ENCODE measurements at places on chromosomes 4 and X. TPM values are rescaled to one million over a fixed set of nuclear protein-coding genes. Genes with fewer than 3 reads are reported as not detected.

GRCh38 chr4:7646384-7647061, 211.8 kb upstream of the PSAPL1 start:
- DNase-seq, result no peak

DNA sequence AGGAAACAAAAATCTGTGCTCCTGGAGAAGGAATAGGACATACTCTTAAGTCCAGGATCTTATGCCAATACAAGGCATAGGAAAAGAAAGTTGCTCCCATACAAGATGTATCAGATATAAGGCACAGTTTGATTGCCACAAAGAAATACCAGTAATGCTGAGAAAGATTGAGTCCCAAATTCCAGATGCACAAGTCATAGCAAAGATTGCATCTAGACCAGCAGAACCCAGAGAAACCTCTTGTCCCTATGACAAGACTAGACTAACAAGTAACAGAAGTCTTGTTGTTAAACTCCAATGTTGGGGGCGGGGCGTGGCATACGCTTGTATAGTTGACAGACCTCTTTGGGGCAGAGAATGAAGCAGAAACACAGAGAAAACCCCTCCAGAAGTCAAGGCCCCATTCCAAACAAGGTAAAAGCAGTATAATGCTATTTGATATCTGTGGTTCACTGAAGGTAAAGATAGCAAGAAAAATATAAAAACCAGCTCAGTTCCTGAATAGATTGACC, 671.5 kb upstream of the GRIA3 start:
- DNase-seq, result no peak

DNA sequence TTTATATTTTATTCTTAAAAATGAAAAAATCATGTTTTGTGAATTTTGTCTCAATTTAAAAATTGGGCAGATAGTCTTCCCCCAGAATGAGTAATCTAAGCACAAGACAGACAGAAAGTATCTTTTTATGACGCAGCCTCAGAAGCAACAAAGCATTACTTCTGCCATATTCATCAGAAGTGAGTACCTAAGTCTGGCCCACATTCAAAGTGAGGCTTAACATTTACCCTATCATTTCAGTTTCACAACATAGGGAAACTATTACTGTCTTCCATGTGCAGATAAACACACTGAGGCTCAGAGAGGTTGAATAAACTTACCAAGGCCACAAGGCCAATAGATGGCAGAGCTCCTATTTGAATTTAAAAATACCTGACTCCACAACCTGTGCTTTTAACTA, 4.4 kb upstream of the PRDX4 start:
- no peak for DNase-seq

DNA sequence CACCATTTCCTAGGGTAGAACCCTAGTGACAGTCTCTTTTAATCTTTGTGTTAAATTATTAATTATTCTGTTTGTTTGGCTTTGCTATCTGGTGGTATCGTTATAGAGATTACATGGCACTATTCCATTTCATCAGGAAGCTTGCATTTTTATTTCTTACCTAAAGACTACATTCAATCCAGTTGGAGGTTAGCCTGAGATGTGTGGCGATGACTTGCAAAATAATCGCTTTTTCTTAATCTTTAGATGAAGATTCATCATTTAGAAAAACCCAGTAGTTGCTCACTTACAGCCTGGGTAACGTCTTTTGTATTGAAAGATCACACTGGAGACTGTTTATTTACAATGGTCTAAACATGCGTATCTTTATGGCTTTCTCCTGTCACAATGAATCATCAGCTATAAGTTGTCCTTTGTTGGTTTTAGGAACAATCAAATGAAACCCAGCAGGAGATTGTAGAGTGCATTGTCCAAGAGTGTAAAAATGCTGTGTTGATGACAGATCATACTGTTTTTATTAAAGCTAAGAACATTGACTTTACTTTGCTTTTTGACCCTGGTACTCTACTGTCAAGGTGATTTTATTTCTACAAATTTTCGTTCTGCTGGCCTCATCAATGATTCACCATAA, 281.7 kb upstream of the PITX2 start:
- no peak for DNase-seq

- no peak for DNase-seq
Observed at GRCh38 chrX:133054761-133055405, 42.0 kb downstream of the USP26 start.

- no peak for DNase-seq
Observed at GRCh38 chr4:60605646-60606354, 594.3 kb upstream of the ADGRL3 start.

DNA sequence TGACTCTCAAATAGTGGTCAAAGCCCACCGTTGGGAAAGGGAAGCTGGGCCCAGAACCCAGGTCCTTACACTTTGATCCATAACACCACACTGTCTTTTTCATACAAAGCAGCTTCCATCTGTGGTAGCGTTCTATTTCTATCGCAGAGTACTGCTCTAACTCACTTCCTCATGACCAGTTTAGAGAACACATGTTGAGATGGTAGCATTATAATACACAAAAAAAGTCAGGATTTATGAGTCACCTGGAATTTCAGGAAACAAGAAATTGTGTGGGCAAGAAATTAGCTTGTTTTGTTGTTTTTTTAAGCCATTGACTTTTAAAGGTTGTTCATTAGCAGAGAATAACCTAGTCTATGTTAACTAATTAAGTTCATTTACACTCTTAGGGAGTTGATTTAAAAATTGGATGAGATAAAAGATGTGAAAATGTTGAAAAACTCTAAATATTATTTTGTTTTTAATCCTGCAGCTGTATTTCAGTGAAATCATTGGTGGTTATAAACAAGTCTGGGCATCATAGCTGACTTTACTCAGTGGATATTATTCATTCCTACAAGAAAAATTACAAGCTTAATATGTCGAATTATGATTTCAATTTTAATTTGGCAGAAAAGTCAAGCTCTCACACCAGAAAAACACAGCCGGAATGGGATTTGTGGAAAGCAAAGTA, 1011.1 kb upstream of the HS3ST1 start:
- no peak for DNase-seq

GRCh38 chrX:86237482-86237881, 89.2 kb downstream of the DACH2 start:
- DNase-seq, result no peak

DNA sequence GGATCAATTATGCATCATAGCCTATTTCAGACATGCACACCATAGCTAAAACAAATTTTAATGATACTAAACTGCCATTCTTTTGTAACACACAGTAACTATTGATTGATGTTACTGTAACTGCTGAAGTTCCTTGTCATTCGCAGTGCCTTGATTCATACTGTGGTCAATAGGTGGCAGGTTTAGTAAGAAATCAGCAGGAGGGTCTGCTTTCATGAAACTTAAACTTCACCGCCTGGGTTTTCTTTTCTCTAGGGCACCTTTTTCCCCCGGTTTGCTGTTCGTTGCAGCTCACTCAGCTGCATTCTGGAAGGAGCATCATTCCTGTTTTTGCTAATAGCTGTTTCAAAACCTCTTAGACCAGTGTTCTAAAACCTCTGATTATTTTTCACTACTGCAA, 88.1 kb downstream of the RPA4 start:
- DNase-seq, result no peak

- DNase-seq, result no peak
Observed at GRCh38 chr4:153809916-153810810, 21.3 kb upstream of the SFRP2 start.

DNA sequence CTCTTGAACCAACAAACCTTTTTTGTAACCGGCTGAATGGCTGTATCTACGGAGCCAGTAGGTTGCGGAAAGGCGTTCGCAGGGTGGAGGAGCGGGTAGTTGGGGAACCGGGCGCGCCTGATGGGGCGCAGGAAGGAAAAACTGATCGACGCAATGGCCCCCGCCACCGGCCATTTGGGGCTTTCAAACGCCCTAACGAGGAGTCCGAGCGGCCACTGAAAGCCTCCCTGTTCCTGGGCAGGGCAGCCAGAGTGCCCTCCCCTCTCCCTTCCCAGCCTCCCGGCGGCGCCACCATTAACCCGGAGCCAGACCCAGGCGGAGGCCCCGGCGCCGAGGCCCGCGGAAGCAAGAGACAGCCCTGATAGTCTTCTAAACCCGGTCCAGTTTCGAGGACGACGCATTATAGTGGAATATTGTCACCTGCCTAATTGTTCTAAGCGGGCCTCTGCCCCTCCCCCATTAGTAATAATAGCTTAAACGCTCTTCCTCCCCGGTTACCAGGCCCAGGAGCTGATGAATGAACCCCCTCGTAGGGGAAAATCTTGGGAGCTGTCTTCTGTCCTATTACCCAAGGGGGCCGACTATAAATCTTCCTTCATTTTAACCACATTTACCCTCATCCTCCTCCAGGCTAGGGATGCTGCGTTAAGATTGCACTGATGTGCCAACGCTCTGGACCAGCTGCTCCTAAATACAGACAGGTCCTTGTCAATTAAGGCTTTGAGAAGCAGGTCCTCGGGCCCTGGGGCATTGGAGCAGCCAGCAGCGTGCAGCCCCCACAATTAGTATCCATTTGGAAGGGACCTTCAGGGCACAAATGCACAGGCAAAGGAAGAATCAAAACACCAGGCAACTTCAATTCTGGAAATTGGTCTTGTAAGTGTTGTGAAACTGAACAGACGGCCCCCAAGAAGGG, 61.6 kb upstream of the TMEM33 start:
- DNase-seq, result no peak

DNA sequence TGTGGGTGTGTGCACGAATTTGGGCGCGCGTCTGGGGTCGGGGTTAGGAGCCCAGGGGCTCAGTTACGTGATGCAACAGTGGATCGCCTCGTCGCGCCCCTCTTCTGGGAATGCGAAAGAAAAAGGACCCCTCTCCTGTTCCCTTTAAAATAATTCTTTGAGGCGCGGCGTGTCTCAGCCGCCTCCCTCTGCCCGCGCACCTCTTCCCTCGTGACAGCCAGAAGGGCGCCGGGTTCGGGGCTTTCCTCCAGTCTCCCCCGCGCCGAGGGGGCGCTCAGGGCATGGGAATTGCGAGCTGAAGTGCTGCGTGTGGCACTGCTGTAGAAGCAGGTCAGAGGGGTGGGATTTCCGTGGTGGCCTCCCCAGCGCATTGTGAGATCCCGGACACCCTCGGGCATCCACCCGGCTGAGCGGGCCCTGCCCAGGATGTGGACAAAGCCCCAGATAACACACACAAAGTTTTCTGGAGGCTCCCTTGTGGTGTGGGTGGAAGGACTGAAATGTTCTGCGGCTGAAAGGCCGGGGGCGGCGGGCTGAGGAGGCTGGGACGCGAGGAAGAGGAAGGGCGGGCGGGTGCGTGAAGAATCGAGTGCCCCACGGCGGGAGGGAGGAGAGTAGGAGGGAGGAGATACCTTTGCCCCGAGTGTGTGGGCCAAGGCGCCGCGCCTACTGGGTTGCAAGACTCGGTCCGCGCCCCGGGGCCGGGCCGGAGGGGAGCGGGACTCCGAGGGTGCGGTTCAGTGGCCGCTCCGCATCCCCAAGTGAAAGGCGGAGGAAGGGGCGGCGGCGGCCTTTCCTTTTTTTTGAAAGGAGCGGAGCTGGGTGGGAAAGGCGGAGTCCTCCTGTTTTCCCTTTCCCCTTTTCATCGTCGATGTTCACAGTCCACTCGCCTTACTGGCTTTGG, 752 bp downstream of the SEPTIN11 start:
- DNase-seq, result peak; percentile 75

- DNase-seq, result no peak
Observed at GRCh38 chr4:95272036-95272435, 276.7 kb downstream of the UNC5C start.

GRCh38 chr4:70849291-70849690, 9.6 kb upstream of the GRSF1 start:
- DNase-seq, result no peak

DNA sequence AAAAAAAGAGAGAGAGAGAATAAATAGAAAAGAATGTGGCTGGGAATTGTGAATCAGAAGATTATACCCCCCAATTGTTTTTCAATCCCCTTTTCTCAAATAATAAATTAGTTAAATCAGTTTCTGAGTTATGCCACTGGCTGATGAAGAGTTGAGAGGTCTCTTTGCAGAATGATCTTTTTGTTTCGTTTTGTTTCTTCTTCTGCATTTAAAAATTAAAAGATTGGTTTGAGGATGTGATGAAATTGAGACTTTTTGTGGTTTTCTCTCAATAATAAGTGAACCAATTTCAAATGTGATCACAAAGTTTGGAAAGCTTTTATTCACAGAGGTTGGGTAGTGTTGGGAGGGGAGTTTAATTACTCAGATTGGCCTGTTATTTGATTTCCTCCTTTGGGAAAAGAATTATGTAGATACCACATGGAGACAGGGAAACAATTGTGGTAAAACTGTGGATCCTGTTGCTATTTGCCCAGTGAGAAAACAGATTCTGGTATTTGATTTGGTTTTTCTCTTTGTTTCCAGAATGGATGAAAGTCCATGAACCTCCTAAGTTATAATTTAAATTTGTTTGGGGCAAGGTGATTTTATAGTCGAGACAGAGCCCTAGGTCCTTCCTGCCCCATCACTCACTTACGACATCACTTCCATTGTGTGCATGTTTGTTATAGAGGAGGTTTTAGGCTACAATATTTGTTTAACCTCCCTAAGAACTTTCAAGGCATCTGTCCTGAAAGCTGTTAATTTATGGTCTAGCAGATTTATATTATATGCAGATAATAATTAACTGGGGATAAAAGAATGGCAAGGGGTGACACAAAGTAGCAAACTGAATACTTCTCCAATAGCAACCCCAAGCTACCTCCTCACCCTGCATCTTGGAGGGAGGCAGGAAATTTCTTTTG, 92.0 kb upstream of the BMPR1B start:
- DNase-seq, result no peak

- DNase-seq, result no peak
Observed at GRCh38 chr4:156694413-156694812, 277.2 kb downstream of the PDGFC start.

GRCh38 chr4:133869486-133869885, 332.1 kb downstream of the PABPC4L start:
- no peak for DNase-seq

- no peak for DNase-seq
Observed at GRCh38 chrX:102959471-102959870, 22.4 kb downstream of the RAB40AL start.

BANK1 gene
- not detected for total RNA-seq

ZAR1 gene
- total RNA-seq, result 1.4 TPM

SSX3 gene
- not detected for total RNA-seq

RBM46 gene
- total RNA-seq, result not detected

CAPN6 gene
- 1.5 TPM for total RNA-seq

Data from ascending aorta (tissue), 2 donors.